ENCODE measurements at places on chromosomes 2 and 18.

DNA sequence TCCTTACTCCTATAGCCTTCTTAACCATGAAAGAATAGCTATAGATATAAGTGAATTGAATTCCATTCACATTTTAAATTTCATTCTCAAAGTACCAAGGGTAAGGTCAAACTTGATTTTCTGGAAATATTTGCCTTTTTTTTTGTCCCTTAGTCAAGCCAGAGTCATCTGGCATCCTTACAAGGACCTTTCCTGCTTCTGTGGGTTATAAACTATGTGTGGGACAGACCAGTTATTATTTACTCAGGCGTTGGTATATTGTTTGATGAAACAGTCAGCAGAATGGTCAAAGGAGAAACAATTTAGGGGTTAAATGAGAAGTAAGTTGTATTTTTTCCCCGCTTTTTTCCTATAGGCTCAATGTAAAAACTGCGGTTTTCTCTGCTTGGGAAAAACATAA is 1103.2 kb upstream of the ZEB2 start:
- DNase-seq = no peak

- DNase-seq = no peak
Measured at GRCh38 chr2:207072571-207072970, 93.2 kb downstream of the KLF7 start.

DNA sequence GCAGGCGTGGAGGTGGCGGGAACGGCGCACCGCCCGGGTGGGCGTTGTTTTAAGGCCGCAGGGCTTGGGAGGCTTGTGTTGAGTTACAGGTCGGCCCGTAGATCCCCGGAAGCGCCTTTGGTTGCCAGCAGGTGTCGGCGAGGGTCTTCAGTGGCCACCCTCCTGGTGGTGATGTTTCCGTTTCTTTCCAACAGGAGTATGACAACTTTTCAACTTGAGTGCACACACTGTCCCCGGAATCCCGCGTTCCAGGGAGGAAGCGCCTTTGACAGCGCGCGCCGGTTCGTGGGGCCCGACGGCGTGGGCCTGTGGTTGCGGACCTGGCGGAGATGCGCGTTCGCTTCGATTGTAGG is 1.0 kb upstream of the HDAC4 start:
- no peak for DNase-seq

GRCh38 chr2:238424313-238424700 is 2.4 kb upstream of the ASB1 start:
- no peak for DNase-seq

DNA sequence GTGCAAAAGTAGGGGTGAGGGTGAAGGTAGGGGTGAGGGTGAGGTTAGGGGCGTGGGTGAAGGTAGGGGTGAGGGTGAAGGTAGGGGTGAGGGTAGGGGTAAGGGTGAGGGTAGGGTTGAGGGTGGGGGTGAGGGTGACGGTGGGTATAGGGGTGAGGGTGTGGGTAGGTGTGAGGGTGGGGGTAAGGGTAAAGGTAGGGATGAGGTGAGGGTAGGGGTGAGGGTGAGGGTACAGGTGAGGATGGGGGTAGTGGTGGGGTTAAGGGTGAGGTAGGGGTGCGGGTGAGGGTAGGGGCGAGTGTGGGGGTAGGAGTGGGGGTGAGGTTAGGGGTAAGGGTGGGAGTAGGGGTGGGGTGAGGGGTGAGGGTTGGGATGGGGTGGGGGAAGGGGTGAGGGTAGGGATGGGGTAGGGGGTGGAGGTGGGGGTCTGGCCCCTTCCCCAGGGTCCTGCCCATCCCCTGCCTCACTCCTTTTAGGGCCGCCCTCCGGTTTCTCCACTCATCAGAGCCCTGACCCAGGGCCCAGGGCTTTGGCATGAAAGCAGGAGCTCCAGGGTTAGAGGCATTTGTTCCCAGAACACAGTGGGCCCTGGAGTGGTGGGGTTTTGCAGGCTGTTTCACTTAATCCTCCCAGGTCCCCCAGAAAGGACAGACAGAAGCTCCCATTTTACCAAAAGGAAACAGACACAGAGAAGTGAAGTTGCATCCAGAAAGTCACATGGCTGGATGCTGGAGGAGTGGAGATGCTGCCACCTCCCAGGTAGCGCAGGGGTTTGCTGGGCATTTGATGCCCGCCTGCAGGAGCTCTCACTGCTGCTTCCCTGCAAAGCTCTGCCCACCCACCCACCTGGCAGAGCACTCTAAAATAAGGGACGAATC is 26.9 kb downstream of the SNORC start:
- no peak for DNase-seq

- no peak for DNase-seq
Measured at GRCh38 chr2:197924483-197924882, 120.1 kb downstream of the PLCL1 start.

GRCh38 chr2:69789772-69790600 is 39.5 kb upstream of the GMCL1 start:
- no peak for DNase-seq

DNA sequence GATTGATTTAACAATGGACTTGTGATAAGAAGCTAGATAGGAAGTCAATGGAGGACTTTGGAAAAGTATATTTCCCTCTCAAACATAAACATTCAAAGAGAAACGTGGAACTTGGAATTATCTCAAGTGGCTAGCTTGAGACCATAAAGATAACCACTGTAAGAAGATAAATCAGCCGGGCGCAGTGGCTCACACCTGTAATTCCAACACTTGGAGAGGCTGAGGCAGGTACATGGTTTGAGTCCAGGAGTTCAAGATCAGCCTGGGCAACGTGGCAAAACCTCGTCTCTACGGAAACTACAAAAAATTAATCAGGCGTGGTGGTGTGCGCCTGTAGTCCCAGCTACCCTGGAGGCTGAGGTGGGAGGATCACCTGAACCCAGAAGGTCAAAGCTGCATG is 405.9 kb upstream of the ACVR2A start:
- no peak for DNase-seq

GRCh38 chr2:51490576-51491234 is 458.8 kb upstream of the NRXN1 start:
- no peak for DNase-seq

DNA sequence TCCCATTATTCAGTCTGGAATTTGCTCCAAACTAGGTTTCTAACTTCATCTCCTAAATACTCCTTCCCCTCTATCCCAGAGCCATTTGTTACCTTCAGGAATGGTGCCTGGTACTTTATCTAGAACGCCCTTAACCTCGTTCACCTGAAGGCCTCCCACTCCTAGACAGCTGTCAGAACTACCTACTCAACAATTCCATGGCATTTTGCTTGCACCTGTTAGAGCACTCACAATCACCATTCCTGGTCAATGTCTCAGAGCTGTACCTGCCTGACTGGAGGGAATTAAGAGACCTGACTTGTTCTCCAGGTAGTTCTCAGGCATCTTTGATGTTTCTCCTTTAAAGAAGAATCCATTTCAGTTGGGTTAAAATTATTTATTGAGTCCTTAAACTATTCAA is 88.9 kb downstream of the GAREM1 start:
- no peak for DNase-seq

DNA sequence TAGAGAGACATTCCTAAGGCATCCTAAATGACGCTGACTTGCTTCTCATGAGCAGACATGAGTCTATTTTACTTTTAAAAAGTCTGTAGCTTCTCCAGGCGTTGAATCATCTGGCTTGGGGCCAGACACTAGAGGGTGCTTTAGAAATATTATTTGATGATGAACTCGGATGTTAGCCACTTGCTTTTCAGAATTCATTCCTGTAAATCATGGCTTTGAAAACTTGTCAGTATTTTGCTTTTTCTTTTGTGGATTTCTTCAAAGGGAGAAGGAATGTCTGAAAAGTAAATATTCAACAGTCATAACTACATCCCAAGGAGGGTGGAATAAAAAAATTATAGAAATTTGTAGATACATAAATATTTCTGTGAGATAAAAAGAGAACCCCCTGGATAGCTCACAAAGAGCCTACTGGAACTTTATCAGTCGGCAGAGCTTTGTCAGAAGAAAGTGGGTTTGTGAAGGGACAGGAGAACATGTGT is 370.8 kb downstream of the OSR1 start:
- no peak for DNase-seq

DNA sequence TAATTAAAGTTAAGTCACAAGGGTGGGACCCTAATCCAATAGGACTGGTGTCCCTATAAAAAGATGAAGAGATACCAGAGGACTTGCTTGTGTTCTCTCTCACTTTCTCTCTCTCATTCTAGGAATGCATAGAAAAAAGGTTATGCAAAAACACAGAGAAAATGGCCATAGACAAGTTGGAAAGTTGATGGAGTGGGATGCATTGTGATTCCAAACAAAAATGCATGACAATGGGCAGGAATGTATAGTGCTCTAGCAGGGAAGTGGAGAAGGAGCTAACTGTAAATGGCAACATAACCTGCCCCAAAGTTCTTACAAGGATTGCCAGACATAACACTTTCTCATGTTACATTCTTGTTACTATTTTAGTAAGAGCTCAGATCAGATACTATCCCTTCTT is 301.6 kb upstream of the LRATD1 start:
- no peak for DNase-seq
